ENCODE measurements at places on chromosomes 1 and 21. TPM values are rescaled to one million over a fixed set of nuclear protein-coding genes. Genes with fewer than 3 reads are reported as not detected.

The ATP5PF gene
- 503 TPM for total RNA-seq

DNA sequence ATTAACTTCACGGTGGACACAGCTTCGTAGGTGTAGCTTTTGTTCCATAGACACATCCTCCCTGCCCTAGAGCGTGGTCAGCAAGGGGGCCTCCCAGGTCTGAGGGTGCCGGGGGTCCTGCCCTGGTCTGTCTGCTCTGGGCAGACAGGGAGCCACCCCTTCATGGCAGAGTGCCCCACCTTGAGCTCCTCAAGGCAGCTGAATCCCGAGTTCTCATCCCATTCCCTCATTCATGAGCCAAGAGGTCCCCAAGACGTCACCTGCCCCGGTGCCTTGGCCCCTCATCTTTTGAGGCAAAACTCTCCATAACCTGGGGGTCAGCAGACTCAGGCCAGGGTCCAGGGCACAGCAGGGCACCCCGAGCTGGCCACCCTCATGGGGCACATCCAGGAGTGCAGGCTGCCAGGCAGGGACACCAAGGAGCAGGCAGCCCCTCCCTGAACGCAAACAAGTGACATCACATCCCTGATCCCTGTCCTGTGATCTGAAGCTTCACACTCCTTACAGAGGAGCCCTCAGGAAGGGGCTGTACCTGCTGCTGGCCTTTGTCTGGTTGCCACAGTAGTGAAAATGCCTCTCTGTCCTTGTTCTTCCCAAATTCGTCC is 23.3 kb downstream of the UBASH3A start:
- DNase-seq: peak; percentile 53

- no peak for DNase-seq
Measured at GRCh38 chr1:29712284-29712651, 475.9 kb downstream of the PTPRU start.

DNA sequence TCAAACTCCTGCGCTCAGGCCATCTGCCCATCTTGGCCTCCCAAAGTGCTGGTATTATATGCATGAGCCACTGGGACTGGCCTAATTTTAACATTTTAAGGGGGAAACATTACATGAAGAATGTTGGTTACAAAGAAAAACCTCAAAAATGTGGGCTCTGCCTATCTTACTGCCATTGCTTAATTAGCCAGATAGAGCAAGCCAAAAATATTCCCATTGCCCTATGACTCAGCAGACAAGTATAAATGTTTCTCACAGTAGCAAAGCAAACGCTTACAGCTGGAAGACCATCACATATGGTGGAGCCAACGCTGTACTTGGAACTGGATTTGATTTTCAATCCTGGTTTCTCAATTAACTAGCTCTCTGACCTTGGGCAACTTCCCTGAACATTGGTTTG is 502.0 kb downstream of the SMYD3 start:
- DNase-seq: no peak

DNA sequence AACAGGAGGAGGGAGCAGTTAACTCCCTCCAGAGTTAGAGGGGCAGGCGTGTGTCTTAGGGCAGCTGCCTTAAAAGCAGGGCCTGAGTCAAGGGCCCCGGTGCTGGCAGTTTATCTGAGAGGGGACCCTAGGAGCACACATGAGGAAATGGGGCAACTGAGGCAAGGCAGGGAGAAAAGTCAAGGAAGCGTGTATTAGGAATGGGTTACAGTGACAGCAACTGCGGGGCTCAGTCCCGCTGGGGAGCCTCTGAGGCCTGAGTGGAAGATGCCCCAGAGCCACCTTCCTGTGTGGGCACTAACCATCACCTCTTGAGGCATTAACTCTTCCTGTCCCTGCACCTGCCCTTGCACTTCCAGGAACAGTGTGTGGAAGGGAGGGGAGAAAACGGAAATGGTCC is 276.3 kb downstream of the MATN1 start:
- DNase-seq: no peak

All from cardiac septum (tissue), 1 donor.